ENCODE measurements at places on chromosomes 2 and 18.

DNA sequence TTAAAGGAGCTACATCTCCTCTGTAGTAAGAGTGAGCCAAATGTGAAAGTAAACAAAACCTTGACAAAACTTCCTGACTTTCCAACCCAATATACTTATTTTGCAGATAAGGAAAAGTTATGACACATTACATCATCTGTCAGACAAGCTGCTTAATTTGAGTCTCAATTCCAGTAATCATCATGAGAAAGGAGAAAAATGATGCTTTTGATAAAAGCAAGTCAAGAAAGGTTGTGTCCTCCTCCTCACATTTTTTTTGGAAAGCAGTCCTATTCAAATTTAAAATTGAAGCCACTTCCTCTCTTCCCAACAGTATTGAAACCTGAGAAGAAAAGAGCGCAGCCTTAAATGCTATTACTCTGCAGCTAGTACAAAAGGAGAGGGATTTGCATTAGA lies 519.6 kb downstream of the LRP1B start:
- DNase-seq: no peak

DNA sequence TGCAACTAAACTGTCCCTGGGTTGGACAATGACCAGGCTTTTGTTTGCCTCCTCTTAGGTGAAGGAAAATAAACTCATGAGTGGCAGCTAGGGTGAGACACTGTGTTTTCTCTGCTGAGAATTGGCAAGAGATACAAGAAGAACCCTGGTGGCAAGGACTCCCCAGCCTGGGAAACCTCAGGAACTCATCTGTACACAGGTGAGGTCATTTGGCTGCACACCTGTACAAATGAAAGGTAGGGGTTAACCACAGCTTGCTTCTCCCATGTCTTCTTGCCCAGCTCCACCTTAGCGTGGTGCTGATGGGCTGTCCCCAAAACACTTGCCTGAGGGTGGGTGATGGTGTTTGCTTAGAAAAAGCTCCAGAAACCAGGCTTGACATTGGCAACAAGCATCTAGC lies 97.2 kb upstream of the FAM136A start:
- no peak for DNase-seq

DNA sequence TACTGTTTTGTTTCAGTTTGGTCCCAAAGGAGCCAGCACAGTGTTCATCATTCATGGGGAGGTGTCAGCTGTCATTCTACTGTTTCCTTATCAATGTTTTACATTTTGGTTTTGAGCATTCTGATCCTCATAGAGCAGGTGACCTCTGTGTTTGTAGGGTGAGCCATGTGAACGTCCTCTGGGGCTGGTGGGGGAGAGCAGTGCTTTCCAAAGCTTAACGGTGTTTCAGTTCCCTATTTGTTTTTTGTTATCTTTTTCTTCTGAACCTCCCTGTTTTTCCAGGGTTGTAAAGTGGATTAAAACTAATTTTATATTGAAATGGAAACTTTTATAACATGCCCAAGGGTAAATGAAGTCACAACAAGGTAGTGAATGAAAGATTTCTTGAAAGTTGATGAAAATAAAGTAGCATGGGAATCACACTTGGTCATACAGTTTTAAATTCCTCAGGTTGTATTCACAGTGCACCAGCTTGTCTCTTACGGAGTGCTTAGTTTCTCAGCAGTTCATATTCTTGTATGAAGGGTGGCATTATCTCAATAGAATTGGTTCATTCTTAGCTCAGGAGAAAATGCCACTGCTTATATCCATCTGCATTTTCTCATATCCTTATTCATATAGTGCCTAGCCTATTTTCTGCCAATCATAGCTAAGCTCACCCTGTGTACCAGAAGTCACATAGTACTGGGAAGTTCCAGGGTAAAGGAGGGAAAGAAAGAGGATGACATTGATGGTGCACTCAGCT lies 54.5 kb downstream of the MAP4K4 start:
- DNase-seq: no peak

DNA sequence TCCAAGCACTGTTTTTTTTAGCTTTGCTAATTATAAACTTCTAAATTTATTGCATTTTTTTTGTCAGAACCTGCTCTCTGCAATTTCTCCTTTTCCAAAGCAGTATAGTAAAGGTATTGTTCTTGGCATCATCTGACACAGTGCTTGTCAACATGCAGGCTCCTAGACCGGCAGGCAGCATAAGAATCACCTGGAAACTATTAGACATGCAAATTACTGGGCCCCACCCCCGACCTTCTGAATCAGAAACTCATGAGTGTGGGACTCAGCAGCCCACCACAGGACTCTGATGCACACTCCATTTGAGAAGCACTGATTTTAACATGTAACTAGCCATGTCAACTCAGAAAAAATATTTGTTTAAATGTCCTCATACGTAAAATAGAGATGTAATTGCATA lies 551.1 kb upstream of the CELF4 start:
- no peak for DNase-seq

GRCh38 chr2:150572961-150573395 lies 85.5 kb upstream of the RND3 start:
- no peak for DNase-seq

- DNase-seq: no peak
Observed at GRCh38 chr18:63297687-63298399, 21.7 kb downstream of the BCL2 start.

DNA sequence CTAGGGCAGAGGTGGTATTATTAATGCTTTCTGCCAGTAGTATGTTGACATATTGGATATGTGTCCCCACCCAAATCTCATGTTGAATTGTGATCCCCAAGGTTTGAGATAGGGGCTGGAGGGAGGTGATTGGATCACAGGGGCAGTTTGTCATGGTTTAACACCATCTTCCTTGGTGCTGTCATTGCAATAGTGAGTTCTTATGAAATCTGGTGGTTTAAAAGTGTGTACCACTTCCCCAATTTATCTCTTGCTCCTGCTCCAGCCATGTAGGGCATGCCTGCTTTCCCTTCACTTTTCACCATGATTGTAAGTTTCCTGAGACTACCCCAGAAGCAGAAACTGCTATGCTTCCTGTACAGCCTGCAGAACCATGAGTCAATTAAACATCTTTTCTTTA lies 47.1 kb upstream of the THSD7B start:
- DNase-seq: no peak

GRCh38 chr2:105540642-105541041 lies 141.8 kb upstream of the FHL2 start:
- no peak for DNase-seq

DNA sequence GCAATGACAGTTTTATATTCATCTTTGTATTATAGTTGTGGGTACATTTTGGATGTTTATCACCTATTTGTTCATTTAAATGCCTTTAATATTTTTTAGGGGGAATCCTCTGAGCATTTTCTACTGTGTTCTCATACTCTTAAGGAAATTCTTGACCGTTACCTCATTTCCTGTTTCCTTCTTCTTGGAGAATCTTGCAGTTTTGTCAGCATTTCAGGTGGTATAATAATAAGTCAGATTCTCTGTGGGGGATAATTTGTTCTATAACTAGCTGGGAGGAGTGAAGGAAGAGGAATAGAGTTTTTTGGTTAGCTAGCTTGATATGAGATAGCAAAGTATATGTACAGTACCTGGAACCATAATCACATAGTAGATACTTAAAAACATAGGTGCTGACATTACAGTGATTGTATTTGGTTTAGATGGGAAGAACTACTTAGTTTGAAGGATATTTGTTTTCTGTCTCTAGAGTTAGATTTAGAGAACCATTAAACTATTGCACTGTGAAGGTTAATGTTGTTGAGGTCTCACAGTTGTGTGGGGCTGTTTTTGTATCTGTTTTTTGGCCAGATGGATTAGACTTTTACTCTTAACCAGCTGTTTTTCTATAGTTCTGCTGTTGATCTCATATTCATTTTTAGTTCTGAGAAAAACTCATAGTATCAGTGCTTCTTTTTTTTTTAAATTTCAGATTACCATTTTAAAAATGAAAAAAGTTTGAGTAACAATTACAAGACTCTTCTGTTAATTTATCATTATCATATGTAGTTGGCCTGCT lies 14.2 kb downstream of the MTX2 start:
- DNase-seq: no peak

GRCh38 chr2:160301420-160301819 lies 101.3 kb upstream of the ITGB6 start:
- no peak for DNase-seq

- no peak for DNase-seq
Observed at GRCh38 chr2:189360861-189361260, 80.4 kb upstream of the WDR75 start.

- no peak for DNase-seq
Observed at GRCh38 chr2:212314680-212315079, 223.9 kb downstream of the ERBB4 start.

DNA sequence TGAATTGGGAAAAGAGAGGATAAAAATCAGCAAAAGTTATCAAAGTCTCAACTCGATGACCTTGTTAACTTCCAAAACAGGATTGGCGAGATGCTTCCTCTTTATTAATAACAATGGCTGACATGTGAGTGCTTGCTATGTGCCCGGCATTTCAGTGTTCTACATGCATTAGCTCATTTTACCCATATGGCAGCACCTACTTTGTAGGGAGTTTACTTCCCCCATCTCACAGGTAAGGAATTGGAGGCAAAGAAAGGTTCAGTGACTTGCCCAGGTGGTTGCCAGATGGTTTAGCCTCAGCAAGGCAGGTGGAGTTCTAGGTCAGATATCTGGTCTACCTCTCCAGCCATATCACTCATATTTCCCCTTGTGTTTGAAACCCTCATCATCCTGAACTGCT lies 12.4 kb downstream of the TFCP2L1 start:
- no peak for DNase-seq

- DNase-seq: no peak
Observed at GRCh38 chr2:55010149-55010591, 40.1 kb downstream of the RTN4 start.

DNA sequence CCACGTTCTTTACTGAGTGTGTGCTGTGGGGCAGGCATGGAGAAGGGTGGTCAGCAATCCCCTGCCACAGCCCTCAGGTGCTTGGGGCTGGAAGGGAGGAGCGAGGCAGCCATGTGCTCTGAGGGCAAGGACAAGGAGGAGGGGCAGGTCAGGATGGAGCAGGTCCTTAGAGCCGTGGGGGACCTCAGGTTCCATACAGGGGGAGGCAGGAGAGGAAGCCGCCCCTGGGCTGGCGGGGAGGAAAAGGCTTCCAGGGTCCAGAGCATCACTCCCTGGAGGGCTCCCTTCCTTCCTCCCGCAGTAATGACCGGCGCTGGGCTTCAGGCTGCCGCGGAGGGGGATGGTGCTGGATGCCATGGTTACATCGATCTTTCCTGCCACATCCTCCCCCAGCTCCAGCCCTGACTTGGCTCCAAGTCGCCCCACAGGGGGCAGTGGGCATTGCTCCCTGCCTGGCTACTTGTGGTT lies 6.6 kb downstream of the GAREM2 start:
- DNase-seq: no peak

GRCh38 chr18:78072375-78072774 lies 822.7 kb downstream of the GALR1 start:
- DNase-seq: no peak

DNA sequence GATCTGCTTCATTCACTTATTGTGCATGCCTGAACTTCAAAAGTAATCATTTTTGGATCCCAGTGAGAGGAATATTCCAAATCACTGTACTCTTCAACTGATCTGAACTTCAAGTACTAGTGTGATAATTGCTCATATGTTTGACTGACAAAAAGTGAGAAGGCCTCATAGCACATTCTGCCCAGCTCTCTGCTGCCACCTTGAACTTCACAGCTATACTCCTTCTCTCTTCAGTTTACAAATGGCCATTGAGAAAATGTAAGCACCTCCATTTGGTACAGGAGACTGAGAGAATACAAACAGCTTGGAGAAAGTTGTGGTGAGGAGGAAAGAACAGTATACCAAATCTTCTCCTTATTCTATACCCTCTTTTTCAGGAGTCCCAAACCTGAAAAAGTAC lies 946.0 kb upstream of the CHAC2 start:
- DNase-seq: no peak

DNA sequence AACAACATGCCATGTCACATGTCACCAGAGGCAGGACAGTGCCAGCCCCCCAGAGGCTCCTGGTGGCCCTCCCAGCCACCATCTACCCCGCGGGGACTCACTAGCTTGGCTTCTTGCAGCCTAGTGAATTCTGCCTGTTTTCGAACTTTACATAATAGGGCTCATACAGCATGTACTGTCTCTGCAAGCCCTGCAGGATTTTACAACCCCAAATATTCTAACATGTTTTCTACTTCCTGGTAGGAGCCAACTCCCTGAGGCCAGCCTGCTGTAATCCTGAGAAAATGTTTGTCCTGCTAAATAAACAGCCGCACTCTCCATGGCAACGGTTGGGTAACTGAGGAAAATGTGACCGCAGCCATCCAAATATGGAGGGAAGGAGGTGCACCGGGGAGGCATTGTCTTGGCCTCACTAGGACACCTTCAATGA lies 2.7 kb downstream of the PER2 start:
- DNase-seq: no peak

DNA sequence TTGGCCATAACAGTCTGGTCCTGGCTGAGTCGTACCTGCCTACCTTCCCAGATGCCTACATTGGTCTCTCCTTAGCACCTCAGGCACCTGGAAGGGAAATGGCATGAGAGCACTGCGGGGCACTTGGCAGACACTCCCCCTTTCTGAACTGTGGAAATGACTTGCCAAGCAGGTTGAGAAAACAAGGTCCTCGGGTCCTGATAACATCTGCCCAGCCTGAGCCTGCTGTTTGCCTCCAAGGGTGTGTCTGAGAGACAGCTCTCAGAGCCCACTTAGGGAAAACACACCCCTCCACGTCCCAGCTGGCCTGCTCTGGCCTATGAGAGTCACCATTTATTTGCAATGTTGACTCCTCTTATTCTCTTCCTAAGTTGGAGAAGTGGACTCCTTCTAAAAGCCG lies 10.5 kb downstream of the FAM110C start:
- no peak for DNase-seq

DNA sequence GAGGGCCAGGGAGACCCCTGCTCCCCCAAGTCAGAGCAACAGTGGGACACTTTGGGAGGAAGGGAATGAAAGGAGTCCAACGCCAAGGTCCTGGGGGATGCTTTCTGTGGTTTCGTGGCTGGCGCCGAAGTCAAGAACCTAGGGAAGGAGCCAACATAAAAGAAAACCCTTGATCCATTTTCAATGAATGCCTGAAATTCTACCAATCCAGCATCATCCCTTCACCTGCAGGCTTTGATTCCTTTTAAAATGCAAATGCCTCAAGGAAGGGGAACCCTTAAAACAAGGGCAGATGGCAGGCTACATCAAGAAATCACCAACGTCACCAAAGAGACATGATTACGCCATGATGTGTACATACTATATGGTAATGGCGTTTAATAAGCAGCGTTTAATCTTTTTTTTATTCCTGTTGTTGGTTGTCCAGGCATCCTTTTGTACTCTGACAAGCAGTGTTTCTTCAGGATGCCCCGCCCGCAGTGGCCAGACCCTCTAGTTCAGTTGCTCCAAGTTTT lies 123.3 kb upstream of the SLC1A4 start:
- no peak for DNase-seq

All from activated B cell treated with CpG ODN at 0.5 μM for 24 hours (primary cell).